ENCODE measurements at places on chromosomes 2 and 18.
A peak's percentile ranks its signal among the peaks of the same experiment; 100 is the strongest.

DNA sequence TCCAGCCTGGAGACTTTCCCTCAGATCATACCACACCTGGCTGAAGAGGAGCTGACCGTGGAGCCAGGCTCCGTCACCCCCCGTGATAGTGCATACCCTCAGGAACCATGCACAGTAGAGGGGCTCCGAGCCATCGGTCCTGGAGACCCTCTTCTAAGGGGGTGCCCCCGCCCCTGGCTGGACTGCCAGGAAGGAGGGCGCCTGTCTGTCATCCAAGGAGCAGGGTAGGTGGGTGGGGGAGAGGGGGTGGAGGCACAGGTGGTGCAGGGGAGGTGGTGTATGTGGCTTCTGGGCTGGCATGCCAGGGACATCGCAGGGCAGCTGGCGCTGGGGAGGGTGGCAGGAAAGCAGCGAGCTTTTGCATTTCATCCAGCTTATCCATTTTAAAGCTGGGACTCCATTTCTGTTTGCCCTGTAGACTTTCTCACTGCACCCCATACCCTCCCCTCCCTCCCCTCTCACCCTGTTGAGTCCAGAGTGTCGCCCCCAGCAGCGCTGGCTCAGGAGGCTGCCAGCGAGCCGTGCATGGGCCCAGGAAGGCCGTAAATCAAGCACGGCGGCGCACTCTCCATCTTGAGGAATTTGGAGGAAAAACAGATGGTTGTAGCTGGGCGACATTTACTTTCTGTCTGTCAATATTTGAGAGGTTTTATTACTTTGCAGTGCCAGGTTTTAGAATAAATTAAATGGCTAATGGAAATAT lies 56.2 kb upstream of the HS6ST1 start:
- DNase-seq, result no peak

DNA sequence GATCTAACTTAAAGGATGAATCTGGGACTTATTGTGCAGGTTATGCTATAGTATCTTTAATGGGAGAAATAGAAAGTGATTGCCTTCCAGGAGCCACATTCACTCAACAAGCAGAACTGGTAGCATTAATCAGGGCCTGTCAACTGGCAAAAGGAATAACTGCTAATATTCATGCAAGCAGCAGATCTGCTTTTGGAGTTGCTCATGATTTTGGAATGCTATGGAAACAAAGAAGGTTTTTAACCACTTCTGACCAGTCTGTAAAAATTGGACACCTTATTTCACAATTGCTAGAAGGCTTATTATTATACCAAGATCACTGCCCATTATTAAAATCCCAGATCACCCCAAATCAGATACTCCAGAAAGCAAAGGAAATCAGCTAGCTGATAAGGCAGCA lies 200.4 kb downstream of the MREG start:
- DNase-seq, result no peak

DNA sequence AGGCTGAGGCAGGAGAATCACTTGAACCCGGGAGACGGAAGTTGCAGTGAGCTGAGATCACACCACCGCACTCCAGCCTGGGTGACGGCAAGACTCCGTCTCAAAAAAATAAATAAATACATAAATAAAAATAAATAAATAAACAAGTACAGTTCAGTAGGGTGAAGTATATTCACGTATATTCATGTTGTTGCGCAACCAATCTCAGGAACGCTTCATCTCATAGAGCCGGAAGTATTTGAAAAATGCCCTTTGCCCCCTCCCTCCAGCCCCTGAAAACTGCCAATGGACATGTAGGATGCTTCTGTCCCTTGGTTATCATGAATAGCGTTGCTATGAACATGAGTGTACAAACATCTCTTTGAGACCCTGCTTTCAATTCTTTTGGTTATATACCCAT lies 132.0 kb downstream of the DTNB start:
- DNase-seq, result no peak

GRCh38 chr2:181627545-181627944 lies 29.4 kb downstream of the CERKL start:
- DNase-seq, result peak; percentile 8

DNA sequence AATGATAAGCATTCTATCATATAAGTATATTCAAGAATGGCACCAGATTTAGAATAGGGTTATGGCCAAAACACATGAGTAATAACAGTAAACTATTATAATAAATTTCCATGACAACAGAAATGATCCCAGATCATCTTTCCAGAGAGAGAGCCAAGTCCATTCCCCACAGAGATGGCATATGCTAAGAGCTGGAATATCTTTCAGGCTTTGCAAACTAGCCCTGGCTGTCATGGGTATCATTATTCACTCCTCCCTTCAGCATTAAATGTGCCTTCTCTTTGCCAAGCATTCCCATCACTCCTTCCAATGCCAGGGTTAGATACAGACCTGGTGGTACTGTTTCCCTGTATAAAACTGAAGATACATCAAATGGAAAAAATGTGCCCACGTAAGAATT lies 10.9 kb downstream of the FEZ2 start:
- DNase-seq, result no peak

DNA sequence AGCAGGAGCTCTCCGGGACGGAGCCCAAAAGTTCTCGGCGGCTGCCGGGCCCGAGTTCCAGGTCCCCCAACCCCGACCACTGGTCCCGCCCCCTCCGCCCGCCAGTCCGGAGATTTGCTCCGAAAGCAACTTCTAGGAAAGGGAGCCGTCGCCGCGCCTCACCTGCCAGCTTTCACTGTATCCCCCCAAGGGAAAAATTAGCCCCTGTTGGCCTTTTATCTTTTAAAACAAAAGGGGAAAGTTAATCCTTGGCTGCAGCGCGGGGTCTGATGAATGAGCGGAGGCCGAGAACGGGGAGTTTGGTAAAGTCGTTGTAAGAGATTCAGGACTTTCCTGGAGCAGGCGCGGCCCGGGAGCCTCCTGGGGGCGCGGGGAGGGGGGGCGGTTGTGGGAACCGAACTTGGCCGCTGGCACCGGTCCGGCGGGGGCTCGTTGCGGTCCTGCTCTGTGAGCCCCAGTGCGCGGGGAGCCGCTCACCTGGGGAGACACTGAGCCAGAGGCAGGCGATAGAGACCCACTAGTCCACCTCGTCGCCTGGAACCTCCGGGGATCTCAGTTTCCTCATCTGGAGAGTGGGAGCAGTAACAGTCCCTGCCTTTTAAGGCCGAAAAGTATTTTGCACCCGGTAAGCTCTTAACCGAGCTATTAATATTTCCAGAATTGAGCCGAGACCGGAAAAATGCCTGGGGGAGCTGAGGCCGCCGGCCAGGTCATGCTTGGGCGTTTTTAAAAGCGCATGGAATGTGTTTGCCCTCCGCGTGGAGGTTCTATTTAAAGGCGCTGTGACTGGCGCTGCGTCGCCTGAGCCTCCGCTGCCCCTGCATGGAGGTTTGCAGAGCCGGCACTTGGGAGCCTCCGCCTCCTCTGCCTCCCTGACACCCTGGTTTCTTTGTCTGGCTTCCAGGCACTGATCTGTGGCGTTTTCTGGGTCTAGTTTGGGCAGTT lies 1.1 kb downstream of the EFHD1 start:
- no peak for DNase-seq

DNA sequence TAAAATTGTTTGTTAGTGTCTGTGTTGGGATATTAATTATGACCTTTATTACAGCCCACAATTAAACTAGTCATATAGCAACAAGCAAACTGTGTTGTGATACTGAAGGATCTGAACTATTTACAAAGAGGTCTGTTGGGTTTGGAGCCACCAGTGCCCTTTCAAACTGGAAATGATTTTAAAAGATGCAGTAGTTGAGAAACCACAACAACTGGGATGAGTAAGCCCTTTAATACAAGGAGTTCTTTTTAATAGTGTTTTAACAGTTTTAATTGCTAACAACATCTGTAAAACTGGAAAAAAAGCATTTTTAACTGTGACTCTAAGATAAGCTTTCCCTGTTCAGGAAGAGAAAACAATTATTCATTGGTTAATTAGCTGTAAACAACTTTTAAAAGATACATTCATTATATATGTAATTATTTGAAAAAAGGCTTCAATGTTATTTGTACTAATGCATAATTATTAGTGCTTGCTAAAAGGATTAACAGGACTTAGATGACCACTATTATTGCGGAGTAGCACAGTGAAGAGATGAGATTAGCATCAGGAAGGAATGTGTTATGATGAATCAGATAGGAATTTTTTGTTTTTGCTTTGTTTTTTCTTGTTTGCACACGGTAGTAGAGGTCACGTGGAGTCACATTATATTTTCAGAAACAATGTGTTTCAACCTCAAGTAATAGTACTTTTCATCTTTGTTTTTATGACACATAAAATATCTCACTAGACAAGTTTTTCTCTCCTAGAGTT lies 392.7 kb upstream of the FANCL start:
- DNase-seq, result no peak

DNA sequence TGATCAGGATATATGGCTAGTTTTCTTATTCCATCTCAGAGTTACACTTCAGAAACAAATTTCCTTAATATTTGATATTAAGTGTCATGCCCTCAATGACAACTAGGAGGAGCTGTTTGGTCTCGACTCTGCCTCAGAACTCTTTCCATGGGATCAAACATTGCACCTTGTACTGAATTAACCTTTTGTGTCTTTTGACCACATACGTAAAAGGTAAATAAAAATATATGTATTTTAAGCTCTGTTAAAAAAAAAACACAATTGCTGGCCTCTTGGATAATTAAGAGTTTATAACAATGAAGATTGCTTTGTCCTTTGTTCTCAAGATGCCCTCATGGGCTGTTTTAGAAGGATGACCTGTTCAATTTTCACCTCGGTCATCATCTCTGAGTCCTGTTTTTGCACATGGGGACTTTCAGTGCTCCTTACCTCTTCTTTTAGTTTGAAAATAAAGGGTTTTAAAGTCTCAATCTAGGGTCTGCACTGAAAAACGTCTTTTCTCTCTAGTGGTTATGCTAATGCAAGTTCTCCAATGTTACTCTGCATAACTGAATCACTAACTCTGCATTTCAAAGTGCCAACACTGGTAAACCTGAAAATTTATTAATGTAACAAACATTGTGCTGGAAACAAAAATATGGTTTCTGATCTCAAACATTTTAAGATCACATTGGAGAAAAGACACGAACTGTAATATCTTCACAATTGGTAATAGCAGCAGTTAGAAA lies 18.8 kb upstream of the FN1 start:
- DNase-seq, result peak; percentile 29

- no peak for DNase-seq
Measured at GRCh38 chr18:68449292-68449691, 265.6 kb downstream of the TMX3 start.

DNA sequence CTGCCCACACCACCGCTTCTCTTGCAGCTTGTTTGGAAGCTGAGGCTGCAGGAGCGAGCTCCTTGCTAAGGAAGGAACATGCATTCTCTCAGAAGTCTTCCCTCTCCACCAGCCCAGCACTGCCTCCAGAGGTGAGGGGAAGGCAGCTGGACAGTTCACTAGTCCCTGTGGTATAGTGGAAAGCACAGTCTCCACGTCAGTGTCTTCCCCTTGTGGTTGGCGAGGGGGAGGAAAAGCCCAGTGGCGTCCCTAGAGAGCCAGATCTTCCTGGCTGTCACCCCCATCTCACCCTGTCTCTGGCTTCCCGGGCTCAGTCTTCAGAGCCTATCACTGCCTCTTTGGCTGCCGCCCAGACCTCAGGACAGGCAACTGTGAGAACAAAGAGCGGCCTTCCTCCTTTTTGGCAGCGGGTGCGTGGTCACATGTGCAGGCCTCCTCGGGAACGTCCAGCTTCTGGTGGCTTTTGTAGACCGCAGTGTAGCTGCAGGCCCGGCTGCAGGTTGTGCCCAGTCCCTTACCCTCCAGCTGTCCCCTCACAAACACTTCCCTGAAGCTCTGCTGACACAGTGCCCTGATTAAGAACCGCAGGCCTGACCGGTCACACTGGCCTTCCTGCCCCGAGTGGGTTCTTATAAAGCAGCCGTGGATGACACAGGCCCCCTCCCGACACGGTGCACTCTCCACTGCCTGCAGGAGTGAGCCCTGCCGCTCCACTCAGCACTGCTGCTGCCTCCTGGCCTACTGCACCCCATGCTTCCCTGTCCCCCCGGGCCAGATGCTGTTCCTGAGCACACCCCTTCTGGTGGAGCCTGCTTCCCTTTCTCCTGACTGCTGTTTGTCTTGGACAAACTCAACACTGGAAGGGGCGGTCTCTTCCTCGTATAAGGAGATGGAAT lies 90.9 kb downstream of the RNF144A start:
- DNase-seq, result peak; percentile 94

DNA sequence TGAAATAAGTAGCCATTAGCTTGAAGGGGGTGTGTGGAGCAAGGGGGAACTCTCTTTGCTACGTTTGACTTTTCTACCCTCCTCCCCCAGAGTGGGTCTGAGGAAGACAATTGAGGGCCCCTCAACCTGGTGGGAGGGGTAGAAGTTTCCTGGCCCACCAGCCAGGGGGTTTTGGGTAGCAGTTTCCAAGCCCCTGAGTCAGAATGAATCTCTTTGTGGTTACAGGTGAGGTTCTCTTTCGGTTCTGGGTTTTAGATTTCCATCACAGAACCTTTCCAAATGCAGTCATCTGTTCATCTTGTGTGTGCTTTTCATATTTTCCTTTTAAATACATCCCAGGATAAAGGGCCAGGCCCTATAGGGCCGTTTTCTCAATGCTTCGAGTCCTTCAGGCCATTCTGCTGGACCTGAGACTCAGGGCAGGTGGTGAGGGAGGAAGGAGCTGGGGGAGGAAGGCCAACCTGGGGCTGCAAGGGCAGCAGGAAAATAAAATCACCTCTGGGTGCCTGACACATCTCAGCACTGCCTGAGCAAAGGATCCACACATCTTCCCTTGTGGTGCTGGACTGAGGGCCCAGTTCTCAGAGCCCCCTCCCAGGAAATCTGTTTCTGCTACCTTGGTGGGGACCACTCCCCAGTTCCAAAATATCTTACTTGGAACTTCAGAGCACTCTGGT lies 4.7 kb downstream of the LBH start:
- no peak for DNase-seq

- DNase-seq, result no peak
Measured at GRCh38 chr2:182367401-182367800, 59.4 kb downstream of the PDE1A start.

DNA sequence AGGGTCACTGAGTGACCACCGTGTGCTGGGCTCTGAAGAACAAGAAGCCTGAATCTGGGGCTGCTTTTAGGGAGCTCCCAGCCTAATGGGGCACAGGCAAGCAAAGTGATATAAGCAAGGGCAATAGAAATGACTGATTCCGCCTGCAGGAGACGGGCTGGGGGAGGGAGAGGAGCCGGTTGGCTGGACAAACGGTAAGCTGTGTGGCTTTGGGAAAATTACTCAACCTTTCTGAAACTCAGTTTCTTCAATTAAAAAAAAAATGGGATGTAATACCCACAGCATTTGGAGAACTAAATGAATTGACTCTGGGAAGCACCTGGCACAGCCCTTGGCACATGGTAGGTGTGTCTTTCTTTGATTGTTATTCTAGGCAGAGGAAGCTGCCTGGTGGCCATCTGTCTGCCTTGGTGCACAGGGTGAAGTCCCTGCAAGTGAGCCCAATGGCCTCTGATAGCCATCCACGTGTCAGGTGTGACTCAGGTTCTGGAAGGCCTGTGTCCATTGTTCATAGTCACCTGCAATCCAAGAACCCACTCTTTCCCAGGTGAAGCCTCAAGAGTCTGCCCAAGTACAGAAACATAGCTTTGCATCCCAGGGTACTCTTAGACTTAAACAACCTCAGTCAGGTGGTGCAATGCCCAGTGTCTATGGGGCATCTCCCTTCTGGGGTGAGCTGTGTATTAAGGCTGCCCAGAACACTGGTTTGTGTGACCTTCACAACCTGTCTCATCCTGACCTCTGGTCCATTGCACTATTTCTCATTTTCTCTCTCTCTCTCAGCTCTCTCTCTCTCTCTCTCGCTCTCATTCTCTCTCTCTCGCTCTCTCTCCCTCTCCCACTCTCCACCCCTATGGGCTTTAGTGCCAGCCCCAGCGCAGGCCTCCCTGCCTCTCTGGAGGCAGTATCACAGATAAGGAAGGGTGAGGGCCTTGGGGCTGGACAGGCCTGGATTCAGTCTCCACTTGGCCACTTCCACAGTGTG lies 30.0 kb upstream of the NTSR2 start:
- DNase-seq, result no peak

GRCh38 chr2:20108655-20109396 lies 57.4 kb upstream of the LAPTM4A start:
- peak; percentile 73 for DNase-seq
